Colonic mucosa (tissue), 4 donors: ENCODE measurements at places on chromosomes 2 and 18. TPM values are rescaled to one million over a fixed set of nuclear protein-coding genes. Genes with fewer than 3 reads are reported as not detected.

DNA sequence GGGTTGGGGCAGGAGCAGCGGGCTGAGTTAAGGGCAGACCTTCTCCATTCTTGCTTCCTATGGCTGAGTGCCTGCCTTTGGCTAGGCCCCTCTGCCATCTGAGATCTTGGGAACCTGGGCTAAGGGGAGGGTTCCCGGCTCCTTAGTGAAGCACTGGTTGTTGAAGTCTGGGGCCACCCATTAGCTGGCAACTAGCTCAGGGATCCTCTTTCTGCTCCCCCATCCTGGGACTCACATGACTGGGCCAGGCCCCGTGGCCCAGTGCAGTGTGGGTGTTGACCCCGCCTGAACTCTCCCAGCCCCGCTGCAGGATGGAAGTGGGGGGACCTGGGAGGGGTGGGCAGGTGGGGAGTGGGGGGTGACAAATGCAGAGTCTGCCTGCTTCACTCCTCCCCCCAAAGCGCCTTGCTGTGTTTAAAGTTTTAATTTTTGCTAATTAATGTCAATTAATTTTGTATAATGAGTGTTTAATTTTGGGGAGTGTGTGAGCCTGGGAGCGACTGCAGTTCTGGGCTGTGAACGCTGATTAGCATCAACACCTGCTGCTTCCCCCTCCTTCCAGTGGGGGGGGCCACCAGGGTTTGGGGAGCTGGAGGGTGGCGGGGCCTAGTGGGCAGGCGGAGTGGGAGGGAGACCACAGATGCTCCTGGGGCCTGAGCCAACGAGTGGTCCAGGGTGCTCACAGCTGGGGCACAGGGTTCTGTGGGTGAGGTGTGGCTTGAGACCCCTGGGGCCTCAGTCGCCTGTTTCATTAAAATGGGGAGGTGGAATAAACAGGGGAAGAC, 55.2 kb downstream of the EMX1 start:
- H3K36me3 ChIP-seq = no peaks in the 10 kb centered on the region
- H3K4me1 ChIP-seq = no peaks in the 10 kb centered on the region
- H3K27ac ChIP-seq = no peak overlapping the region
- no peak for DNase-seq

DNA sequence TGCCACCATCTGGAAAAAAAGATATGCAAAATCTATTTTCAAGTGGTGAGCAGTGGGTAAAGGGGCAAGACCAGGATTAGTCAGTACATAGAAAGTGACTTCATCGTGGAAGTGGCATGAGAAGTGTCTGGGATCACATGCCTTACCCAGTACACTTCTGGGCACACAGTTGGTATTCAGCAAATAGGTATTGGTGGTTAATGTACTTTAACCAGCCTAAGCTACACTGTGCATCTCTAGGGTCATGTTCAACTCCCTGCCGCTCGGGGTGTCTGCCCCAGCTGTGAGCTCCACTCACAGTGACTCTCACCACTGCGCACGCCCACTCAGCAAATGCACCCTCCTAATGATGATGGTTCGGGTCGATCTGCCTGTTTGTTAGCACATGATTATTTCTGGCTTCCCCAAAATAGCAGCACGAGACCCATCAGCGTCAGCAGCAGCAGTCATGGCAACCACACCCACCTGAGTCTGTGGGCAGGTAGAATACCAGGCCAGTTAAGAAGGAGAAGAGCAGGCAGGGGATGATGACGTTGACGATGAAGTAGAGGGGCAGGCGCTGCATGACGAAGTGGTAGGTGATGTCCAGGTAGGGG, 11.1 kb downstream of the CHRNA1 start:
- H3K27ac ChIP-seq = no peak overlapping the region
- H3K27me3 ChIP-seq = no peaks in the 10 kb centered on the region
- no peaks in the 10 kb centered on the region for H3K36me3 ChIP-seq
- H3K4me3 ChIP-seq = no peak overlapping the region
- no peak for DNase-seq

DNA sequence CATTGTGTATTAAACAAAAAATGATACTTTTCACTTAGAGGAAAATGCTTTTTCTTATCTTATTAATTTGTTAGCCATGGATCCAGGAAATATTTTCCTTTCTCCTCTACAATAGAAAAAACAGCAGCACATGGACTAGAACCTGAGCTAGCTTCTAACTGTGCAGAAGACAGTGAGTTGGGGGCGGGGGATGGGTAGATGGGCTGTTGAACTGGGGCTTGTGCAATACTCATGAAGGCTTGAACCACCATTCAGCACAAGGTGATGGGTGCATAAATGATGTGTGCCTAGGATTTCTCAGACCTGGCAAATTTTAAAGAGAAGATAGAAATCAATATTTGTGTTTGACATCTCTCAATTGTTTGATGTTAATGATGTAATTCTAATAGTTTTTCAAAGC, 42.0 kb downstream of the COL5A2 start:
- H3K4me1 ChIP-seq = no peaks in the 10 kb centered on the region
- no peak for DNase-seq
- H3K27ac ChIP-seq = no peak overlapping the region

The UGT1A8 gene
- 15.9 TPM for total RNA-seq
